ENCODE measurements at places on chromosomes 1 and 21.

GRCh38 chr1:54331091-54331772 lies 75.0 kb downstream of the SSBP3 start:
- DNase-seq = no peak

DNA sequence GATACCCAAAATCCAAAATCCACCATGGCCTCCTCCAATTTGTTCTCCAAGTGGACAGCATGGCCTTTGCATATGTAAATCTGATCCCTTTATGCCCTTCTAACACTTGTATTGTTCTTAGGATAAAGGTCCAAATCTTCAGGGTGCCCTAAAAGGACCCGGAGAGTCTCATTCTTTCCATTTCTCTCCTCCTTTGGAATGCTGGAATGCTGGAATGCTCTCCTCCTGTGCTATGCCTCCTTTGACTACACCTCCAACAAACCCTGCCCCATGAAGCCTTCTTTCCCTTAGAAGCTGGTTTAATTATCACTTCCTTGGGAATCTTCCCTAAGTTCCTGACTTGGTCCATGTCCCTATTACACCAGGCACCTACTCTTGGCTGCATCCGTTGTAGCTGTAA lies 484.8 kb upstream of the RUNX1 start:
- DNase-seq = no peak

GRCh38 chr1:234096161-234096770 lies 191.8 kb downstream of the SLC35F3 start:
- DNase-seq = no peak

GRCh38 chr1:181255270-181255929 lies 166.9 kb downstream of the IER5 start:
- DNase-seq = no peak

GRCh38 chr1:191709215-191709614 lies 449.0 kb upstream of the RGS18 start:
- DNase-seq = no peak

DNA sequence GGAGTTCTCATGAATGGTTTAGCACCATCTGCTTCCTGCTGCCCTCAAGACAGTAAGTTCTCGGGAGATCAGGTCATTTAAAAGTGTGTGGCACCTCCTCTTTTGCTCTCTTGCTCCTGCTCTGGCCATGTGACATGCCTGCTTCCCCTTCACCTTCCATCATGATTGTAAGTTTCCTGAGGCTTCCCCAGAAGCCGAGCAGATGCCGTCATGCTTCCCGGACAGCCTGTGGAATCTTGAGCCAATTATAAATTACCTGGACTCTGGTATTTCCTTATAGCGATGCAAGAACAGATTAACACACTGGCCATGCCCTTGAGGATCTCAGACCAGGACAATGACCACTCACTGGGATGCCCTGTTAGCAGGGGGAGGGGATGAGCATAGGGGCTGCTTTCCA lies 212.3 kb downstream of the MATN1 start:
- DNase-seq = no peak

- no peak for DNase-seq
These were observed 15.7 kb downstream of the PKNOX1 start for GRCh38 chr21:42989816-42990650.

- peak; percentile 51 for DNase-seq
These were observed 476 bp downstream of the BATF3 start for GRCh38 chr1:212699104-212699624.

DNA sequence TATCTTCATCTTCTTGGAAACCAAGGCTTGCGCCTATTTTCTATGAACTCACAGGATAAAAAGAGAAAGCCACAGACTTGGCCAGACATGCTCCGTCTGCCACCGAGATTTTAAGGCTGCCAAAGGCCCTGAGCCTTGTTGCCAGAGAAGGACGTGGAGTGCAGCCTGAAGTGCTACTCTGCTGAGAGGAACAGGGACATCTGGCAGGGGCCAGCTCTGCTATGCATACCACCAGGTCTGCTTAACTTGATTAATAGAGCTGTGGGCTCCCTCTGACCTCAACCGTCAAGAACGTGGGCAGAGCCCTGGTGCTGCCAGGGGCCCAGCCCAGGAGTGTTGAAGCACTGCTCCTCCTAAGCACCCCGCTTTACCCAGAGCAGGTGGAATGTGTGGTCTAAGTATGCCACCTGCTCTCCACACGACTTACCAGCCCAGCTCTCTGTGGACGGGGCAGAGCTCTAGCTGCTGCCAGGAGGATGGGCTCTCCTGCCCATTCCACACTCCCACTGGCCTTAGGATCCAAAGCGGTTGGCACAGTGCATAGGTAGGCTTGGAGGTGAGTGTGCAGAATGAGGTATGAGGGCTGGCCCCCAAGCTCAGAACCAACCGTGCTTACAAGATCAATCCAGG lies 10.6 kb downstream of the HCRTR1 start:
- DNase-seq = no peak

GRCh38 chr1:209202830-209203532 lies 380.5 kb upstream of the CAMK1G start:
- DNase-seq = no peak

- no peak for DNase-seq
These were observed 1.9 kb downstream of the CHIT1 start for GRCh38 chr1:203227371-203228083.

DNA sequence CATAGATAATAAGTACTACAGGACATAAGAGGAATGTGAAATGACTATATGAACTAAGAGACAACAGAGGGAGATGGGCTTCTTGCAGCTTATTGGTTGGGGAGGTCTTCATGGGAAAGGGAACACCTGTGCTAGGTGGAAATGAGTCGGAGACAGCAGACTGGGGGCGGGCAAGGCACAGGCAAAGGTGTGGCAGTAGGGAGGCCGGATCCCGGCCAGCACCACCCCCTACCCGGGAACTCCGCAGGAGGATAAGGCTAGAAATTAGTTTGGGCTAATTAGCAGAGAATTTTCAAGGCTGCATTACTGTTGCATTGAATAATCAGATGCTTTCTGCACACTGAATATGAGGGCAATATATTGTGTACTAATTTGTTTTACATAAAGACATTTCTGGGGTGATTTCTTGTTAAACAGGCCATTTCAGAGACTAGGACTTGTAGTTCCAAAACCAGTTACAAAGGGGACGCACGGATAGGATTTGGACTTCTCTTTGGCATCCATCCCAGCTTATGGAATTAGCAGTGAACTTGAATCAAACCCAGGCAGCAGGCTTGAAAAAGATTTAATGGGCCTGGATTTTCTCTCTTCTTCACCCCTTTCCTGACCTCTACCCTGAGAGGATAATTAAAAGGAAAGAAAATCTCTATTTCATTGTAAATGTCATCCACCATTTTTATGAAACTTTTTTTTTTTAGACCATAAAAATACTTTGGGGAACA lies 2.2 kb upstream of the HUNK start:
- DNase-seq = no peak

DNA sequence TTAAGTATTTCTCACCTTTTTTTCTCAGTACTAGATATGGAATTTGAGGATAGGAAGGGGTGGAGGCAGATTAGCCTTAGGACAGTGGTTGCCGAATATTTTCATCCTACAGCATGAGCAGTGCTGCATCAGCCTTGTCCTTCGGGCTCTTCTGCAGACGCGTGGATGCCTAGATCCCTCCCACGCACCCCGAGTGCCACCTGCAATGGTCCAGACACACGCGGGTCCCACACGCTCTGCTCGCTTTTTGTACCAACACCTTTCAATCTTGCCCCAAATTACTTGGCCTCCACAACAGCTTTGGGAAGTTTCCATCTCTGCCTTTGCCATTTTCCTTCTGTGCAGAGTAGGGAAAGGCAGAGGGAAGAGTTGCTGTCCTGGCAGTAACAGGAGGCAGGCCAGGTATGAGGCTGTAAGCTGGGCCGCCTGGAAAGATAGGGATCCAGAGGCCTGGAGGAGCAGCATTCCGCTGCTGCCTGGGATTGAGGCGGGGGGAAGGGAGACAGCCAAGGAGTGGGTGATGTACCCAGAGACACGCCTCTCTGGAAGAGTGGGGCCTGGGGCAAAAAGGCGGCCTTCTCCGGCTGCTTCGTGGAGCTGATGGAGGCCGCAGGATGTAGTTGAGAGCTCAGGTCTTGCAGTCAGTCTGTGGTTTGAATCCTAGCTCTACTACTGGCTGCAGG lies 467.7 kb downstream of the KIF26B start:
- no peak for DNase-seq

GRCh38 chr21:38388203-38388602 lies 110.1 kb downstream of the ERG start:
- DNase-seq = no peak

- DNase-seq = no peak
These were observed 188.6 kb downstream of the HS2ST1 start for GRCh38 chr1:87103074-87103473.

GRCh38 chr1:212528501-212528900 lies 80.1 kb upstream of the ATF3 start:
- no peak for DNase-seq

GRCh38 chr1:67322442-67322841 lies 14.8 kb downstream of the IL12RB2 start:
- DNase-seq = no peak

- no peak for DNase-seq
These were observed 29.2 kb downstream of the ST7L start for GRCh38 chr1:112589766-112590165.

DNA sequence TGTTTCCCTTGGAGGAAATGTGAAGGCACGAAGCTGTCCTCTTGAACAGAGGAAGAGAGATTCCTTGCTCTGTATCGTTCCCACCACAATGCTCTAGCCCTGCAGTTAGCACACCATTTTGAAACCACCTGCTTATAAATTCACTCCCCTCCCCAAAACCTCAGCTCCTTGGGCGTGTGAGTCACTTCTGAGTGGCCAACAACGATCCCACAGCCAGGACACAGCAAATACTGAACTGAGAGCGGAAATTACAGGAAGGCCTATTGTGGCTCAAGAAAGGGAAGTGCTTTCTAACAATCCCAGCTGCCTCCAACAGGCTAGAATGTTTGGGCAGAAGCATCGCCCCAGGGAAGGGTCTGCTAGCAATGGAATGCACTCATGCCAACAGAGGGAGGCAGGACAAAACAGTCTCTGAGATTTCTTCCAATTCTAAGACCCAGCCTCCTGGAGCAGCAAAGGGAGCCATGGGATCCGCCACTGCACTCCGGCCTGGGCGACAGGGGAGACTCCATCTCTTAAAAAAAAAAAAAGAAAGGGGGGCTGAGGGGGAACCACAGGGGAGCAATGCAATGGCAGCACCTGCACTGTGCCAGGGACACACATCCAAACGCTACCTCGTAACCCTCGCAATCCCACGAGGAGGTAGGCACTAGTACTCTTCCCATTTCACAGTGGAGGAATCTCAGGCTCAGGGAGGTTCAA lies 1.9 kb downstream of the TMEM53 start:
- no peak for DNase-seq

- no peak for DNase-seq
These were observed 361 bp downstream of the DDAH1 start for GRCh38 chr1:85464497-85465098.

DNA sequence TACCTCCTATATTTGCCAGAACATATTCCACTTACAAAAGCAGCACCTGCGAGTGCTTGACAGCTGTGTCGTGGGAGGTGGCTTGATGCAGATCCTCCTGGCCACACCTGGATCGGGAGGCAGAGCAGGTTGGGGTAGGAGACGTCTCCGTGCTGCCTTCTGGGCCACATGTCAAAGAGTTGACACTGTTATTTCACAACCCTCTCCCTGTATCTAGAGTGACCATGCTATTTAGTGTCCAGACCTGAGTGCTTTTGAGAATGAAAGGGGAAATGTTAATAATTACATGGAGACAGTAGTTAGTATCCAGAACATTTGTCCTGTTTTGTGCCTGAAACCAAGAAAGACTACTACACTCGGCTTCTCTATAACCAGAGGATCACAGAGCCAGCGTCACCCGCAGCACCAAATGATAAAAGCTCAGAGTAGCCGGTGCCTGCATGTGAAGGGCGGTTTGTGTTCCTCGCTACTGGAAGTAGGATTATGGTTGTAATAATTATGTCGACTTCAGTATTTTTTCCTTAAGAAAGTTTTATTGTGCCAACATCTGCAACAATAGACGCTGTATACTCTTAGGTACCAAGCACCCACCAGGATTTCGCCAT lies 77.1 kb downstream of the GALNT2 start:
- no peak for DNase-seq

GRCh38 chr1:170067253-170067819 lies 7.2 kb downstream of the KIFAP3 start:
- no peak for DNase-seq

DNA sequence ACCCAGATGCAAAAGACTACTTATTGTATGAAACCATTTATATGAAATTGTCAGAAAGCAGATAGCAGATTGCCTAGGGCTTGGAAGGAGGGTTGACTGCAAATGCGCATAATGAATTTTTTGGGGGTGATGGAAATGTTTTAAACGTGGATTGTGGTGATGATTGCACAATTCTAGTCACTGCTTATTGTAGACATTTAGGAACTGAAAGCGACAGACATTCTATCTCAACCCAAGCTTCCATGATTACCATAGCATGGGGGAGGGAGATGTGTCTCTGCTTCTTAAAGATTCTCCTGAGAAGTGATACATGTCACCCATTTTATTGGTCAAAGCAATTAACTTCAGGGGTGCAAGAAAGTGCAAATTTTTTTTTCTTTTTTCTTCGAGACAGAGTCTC lies 2.8 kb upstream of the MTF2 start:
- no peak for DNase-seq

DNA sequence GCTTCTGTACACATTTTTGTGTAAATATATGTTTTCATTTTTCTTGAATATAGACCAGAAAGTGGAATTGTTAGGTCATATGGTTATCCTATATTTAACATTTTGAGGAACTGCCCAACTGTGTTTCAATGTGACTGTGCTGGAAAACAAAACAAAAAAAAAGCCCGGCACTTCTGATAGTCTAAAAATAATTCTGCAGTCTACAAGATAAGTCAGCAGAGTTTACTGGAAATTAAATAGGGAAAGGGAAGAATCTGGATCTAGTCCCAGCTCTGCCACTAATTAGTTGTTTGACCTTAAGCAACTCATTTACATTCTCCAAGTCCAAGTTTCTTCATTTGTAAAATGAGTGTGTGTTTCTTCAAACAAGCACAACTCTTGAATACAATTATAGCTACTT lies 869.1 kb upstream of the B3GALT2 start:
- no peak for DNase-seq

DNA sequence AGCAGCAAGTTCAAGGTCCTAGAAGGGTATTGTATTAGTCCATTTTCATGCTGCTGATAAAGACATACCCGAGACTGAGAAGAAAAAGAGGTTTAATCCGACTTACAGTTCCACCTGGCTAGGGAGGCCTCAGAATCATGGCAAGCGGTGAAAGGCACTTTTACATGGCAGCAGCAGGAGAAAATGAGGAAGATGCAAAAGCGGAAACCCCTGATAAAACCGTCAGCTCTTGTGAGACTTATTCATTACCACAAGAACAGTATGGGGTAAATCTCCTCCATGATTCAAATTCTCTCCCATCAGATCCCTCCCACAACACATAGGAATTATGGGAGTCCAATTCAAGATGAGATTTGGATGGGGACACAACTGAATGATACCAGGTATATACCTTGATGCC lies 409.5 kb downstream of the NTNG1 start:
- DNase-seq = no peak

DNA sequence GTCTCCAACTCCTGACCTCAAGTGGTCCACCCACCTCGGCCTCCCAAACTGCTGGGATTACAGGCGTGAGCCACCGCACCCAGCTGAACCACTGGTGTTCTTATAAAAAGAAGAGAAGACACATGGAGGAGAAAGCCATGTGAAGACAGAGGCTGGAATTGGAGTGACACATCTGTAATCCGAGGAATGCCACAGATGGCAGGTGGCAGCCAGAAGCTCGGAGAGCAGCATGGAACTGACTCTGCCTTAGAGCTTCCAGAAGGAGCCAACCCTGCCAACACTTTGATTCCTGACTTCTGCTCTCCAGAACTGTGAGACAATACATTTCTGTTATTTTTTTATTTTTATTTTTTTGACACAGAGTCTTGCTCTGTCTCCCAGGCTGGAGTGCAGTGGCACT lies 59.0 kb upstream of the ATP2B4 start:
- DNase-seq = no peak

GRCh38 chr1:64515427-64515826 lies 45.5 kb downstream of the CACHD1 start:
- DNase-seq = no peak

Measured in NCI-H1048 (cell line).